H1 (cell line): ENCODE measurements at places on chromosomes 3 and 15.

DNA sequence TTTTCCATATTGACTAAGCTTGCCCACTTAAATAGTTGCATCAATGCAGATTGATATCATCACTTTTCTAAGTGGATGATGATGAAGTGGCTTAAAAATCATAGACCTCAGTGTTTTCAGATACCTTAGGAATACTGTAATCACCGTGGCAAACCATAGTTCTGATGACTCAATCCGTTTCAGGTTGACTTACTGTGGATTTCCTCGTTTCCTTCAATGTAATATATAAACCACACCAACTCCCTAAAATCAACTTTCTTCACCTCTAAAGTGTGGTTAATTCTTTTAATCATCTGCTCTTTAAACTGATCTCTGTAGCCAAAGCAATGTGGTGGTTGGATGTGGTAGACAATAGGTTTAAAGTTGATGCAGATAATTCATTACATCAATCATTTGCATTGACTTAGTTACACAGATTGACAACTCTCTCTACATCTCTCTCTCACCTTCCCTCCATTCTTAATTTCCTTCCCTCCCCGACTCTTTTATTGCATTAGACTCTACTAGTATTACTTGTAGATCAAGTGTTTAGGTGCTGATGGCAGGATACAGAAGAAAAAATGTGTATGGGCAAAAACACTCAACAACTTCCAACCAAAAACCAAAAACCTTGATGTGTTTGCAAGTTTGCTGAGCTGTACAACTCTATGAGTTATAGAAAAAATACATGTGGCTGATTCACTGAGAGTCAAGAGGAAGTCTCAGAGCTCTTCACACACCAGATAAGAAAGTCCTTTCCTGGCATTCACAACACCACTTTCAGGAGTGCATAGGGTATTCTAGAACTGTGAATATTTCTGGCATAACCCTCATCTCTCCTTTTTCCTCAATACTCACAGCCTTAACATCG, 243.5 kb downstream of the NFKBIZ start:
- no peak for DNase-seq

GRCh38 chr15:74781431-74782258, at the start of gene CSK:
TSS of gene CSK (plus strand) at chr15:74782080. CDS start at chr15:74798298, 16,218 bp downstream.
- DNase-seq, result no peak

DNA sequence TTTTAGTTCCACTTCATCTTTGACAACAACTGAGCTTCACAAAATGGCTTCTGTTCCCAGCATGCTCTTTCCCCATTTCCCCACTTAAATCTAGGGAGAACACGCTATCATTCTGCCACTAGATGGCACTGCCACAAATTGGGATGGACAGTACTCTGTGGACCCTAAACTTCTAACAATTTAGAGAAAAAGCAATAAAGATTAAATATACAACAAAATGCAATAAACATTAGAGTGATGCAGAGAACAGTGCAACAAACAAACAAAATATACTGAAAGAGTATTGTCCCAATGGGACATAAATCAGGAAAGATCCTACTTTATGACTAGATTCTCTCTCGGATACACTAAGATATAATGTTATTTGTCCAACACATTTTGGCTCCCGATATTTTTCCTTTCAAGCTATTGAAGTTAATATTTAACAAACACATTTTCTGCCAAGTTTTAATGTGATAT, 169.7 kb upstream of the TMCO5A start:
- no peak for DNase-seq

GRCh38 chr3:123475786-123476185, 26.9 kb upstream of the ADCY5 start:
- no peak for DNase-seq

- DNase-seq, result no peak
Observed at GRCh38 chr15:57312318-57313133, 63.8 kb upstream of the CGNL1 start.

- no peak for DNase-seq
Observed at GRCh38 chr3:5499404-5499803, 311.9 kb downstream of the EDEM1 start.

GRCh38 chr15:34355241-34355640, 11.8 kb downstream of the LPCAT4 start:
- DNase-seq, result no peak

DNA sequence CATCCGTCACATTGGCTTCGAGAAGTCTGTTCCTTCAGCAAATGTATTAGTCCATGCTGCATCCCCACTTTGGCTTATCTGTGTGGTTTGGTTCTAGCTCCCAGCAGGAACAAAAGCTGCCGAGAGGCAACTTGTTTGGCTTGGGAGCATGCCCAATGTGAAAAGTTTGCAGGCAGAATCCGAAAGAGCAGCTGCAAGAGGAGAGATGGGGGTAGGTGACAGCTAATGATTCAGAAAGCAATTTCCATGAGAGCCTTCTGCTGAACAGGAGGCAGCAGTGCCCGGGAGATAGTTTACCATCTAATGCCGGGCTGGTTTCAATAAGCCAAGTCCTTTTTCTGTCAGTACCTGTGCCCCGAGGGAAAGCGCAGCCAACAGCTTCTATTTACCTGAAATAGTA, 60.2 kb downstream of the GRM7 start:
- DNase-seq, result no peak

DNA sequence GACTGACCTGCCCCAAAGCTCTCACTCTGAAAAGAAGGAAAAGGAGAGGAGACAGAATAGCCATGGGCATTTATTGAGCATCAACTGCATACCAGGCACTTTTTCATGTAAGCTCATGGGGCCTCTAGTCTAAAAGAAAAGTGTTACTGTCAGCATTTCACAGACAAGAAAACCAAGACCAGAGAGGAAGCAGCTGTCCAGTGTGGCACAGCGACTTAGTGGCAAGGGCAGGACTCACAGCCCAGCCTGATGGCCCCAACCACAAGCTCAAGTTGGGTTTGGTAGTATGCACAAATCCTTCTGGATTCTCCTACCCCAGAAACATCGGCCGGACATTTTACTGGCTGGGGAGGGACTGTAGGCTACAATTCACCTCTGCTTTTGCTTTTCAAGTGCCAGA, 5.8 kb downstream of the EFCC1 start:
- no peak for DNase-seq

DNA sequence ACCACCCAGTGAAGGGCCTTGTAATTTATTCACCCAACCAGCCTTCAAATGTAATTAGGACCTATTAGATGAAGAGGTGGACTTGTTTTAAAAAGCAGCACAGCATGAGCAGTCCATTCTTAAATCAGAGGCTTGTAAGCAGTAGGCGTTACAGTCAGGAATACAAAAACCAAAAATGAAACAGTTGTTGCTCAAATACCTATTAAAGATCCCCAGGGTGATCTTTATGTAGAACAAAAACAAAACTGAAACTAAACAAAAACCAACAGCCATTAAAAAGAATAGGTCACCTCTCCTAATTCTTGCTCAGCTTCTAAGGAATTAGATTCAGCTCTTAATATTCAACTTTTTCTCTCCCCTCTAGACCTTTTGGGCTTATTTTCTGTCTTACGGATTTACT, 104.9 kb upstream of the ST8SIA2 start:
- no peak for DNase-seq

DNA sequence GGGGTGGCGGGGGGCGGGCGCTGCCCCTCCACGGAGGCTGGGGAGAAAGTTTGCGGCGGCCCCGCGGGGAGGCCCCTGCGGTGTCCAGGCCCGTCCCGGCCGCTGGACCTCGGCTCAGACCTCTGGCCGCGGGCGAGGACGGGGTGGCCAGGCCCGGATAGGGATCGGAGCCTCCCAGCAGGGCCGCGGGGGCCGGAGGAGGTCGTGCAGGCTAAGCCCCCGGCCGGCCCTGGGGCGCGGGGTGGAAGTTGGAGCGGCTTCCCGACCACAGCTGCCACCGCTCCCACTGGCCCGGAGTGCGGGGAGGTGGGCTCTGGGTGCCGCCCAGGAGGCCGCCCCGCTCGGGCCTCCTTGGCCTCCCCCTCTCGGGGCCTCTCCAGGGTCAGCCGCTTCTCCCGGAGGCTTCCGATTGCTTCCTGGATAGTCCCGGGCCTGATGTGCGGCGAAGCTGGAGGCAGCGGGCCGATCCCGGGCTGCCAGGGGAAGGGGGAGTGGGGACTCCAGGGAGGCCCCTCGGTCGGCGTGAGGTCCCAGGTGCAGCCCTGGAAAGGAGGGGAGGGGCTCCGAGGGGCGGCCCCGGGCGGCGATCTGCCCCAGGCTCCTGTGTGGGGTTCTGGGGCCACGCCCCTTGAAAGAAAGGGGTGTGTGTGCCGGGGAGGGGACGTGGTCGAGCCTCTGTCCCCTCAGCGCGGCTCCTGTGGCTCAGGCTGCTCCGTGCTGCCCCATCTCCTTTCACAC, 907 bp downstream of the PLXNA1 start:
- peak; percentile 85 for DNase-seq

DNA sequence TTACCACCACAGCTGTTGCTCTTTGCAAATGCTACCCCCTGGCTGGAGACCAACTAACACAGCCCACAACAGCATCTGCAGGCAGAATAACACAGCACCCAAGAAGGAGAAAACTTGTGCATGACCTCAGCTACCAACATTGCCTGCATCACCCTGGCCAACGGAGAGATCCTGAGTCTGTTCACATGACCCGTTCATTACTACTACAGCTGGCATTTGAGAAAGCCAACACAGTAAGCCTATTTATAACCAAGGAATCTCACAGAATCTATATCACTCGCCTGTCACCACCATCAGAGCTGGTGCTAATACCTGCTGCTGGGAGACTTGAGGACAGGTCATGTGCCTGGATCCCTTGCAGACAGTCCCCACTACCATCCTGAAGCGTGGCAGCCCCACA, 215.2 kb downstream of the POLQ start:
- DNase-seq, result no peak

DNA sequence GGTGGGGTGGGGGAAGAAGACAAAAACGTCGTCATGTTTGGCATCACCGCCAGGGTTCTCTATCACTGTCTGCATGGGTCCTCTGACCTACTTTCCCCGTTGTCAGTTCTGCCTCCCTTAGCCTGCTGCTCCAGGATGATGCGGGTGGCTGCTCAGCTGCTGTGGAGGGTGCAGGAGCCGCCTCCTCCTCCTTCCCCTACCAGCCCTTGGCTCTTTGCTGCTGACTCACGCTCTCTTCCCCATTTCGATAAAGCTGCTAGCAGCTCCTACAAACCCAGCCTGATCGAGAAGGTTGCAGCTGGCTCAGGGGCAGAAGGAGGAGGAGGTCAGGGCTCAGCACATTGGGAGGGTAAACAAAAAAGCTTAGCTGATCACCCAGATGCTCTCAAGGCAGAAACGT, 49.5 kb upstream of the SEC13 start:
- DNase-seq, result no peak

- peak; percentile 43 for DNase-seq
Observed at GRCh38 chr3:53056442-53056841, 10.6 kb upstream of the SFMBT1 start.

DNA sequence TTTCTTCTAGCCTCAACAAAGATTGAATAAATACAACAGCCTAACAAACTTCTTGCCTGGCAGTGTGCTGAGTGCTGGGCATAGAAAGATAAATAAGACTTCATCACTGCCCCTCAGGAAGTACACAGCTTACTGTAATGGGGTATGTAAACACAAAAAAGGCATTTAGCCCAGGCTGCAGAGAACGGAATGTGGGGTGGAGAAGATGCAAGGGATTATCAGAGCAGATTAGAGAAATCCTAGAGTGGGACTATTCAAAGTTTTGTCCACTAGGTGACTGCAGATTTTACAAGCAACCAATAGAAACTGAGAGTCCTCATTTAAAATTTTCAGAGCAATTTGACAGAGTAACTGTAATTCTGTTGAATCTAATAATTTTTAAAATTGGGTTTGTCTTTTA, 35.4 kb upstream of the TSC22D2 start:
- no peak for DNase-seq

DNA sequence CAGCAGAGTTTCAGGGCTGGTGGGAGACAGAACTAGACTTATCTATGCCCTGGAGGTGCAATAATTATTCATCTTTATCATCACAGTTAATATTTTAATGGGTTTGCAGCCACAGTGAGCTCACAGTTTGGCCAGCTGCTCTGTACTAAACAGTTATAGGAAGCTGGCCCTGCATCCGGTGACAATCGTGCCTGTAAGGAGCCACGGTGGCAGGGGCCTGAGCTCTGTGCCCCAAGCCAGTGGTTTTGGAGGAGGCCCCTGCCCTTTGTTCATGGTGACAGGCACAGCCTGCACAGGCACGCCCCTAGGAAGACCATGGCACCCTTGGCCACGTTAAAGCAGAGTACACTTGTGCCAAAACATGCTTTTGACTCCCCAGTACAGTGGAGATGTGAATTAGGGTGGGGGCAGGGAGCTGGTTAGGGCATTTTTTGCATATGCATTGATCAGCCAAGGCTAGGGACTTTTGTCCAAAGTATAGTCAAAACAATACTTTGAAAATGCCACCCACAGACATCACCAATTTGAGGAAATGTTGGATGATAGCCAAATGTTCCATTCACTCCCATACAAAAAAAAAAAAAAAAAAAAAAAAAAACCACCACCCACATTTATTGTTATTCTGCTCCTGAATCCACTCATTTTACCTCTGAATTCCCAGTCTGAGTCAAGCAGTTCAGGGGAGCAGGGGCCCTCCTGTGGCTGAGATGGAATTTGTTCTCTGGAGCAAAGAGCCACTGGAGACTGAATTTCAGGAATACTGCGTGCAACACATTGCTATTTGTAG, 3.4 kb upstream of the RFTN1 start:
- DNase-seq, result no peak

GRCh38 chr3:106381286-106381938, 512.6 kb upstream of the CBLB start:
- DNase-seq, result no peak

DNA sequence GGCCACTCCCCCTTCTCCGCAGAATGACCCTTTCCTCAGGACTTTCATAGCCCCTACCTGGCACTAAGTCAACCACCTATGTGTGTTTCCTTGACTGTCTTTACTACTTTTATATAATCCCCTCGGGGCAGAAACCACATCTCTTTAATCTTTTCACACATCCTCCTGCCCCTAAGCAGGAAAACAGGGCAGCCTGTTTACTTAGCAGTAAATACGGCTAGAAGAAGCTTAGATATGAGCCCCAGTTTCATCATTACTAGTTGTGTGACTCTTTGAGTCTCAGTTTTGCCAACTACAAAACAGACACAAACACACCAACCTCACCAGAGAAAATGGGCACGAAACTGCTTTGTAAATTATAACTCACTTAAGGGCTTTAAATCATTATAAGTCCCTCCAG, 98.3 kb downstream of the CYP19A1 start:
- no peak for DNase-seq

DNA sequence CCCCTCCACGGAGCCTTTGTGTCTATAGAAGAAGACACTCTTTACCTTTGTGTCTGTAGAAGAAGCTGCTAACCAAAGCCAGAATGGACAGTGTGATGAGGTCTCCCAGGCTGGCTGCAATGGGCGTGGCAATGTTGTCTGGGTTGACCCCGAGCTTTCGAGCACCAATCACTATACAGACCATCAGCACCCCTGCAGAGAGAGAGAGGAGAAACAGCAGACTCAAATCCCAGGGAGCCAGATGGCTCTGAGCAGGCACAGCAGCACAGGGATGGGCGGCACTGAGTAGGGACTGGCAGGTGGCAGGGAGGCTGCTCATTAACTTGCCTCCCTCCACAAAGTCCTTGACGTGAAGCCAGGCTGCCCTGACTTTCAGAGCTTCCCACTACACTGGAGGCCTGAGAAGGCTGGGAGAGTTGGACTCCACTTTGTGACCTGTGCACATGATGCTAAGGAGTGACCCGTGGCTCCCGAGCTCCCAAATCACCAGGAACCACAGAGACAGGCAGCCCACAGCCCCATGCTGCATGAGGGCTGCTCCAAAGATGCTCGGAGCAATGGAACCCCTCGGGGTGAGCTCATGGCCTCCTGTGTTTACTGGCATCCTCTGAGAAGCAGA, 53.9 kb downstream of the ROPN1B start:
- DNase-seq, result no peak
